NCI-H2171 treated with DMSO at 0.1 percent for 48 hours (cell line): ENCODE measurements at places on chromosomes 7 and 10.

DNA sequence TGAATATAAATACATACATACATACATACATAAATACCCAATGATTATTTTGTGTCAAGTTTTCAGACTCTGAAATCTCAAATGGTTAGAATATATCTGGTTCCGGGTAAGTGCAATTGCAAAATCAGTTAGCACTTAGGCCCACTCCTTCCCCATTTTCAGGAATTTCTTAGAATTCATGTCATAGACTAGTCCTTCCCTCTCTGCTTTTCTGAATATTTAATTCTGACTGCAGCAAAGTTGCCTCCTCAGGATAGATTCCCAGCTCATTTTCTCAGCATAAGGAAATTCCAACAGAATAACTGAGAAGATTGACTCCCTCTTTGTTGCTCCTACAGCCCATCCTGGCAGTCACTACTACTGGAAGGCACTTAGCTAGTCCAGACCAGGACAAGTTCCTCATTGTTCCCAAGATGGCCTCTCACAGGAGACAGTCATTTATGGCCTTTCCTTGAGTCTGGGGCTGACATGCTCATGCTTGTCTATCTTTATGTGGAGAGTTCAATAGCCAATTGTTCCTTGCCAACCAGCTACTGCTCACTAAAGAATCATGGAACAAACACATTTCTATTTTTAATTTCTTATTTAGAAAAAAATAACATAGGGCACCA is 142.9 kb upstream of the ITGB1 start:
- DNase-seq, result no peak

- no peak for DNase-seq
Measured at GRCh38 chr10:71078454-71079145, 133.8 kb upstream of the UNC5B start.

GRCh38 chr10:30935078-30935477 is 96.6 kb downstream of the ZNF438 start:
- DNase-seq, result peak; percentile 6

- DNase-seq, result no peak
Measured at GRCh38 chr10:44581996-44582395, 197.1 kb upstream of the CXCL12 start.

DNA sequence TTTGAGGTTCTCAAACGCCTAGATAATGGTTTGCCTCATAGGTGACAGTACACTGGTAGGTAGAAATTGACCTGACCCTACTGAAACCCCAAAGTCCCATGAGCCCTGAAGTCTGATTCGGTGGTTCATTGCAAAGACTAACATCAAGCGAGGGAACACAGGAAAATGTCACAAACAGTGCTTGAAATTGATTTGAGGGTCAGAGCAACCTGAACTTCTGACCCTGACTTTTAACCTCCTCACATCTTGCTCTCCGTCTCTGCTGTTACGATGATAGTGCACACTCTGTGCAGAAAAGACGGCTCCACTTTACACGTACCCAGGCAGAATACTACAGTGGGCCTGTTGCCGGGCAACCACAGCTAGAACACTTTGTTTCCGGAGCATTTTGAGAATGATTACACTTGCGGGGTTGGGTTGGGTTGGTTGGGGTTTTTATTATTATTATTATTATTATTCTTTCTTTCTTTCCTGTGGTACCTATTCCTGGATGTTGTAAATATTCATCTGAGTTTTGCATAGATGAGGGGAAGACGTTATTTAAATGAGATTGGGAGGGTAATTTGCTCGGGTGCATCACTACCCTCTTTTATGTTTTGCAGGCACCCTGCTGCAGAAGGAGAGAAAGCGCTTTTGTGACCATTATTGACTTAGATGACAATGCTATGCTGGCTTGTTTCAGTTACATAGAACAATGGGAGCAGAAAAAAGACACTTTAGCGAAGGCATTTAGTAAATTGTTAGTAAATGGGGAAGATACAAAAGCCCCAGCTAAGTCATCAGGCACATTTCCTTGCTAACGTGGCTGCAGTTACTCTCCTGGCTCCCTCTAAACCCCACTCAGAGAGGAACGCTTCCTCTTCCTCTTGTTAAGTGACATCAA is 438.1 kb upstream of the NRP1 start:
- DNase-seq, result no peak

DNA sequence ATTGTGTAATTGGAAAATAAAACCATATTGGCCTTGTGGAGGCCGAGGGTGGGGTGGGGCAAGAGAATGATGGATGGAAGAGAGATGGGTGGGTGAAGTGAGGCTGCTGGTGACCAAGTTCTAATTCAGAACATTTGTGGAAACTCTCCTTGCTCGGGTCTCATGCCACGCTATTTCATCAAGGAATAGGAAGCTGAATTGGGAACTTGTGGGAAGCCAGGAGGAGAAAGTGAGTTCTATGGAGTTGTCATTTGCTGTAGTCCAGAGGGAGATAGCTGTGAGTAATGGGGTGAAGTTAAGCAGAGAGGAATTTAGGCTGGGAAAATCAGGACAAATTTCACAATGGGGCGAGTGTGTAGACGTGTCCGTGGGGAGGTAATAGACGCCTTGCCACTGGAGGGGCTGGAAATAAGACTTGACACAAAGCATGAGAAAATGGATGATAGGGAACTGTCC is 339.2 kb downstream of the LRMDA start:
- DNase-seq, result no peak

DNA sequence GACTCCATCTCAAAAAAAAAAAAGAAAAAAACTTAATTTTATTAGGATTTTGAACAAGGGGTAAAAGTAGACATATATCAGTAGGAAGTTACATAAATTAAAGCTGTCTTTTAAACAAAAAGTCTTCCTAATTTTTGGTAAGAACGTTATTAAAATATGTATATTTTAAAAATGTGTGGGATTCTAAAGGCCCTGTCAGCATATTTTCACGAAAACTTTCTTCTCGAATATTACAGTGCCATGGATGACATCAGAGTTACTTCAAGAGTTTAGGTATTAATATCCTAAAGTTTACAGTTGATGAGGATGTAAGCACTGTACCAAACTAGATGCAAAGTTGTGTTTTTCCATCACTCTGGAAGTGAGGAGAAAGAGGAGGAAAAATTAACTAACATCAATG is 820.8 kb downstream of the PCDH15 start:
- no peak for DNase-seq

DNA sequence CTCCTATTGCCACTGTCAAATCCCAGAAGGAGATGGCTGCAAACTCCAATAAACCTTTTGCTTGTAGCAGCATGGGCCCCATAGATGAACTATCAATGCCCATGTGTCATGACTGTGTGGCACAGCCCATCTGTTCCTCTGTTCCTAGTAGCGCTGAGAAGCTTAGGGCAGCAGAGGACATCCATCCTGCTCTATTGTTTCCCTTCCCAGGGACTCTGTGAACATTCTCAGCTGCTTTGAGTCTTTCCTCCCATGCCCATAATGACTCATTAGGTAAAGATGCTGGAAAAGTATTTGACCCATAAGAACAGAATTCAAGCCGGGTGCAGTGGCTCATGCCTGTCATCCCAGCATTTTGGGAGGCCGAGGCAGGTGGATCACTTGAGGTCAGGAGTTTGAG is 28.3 kb downstream of the STMP1 start:
- DNase-seq, result no peak

DNA sequence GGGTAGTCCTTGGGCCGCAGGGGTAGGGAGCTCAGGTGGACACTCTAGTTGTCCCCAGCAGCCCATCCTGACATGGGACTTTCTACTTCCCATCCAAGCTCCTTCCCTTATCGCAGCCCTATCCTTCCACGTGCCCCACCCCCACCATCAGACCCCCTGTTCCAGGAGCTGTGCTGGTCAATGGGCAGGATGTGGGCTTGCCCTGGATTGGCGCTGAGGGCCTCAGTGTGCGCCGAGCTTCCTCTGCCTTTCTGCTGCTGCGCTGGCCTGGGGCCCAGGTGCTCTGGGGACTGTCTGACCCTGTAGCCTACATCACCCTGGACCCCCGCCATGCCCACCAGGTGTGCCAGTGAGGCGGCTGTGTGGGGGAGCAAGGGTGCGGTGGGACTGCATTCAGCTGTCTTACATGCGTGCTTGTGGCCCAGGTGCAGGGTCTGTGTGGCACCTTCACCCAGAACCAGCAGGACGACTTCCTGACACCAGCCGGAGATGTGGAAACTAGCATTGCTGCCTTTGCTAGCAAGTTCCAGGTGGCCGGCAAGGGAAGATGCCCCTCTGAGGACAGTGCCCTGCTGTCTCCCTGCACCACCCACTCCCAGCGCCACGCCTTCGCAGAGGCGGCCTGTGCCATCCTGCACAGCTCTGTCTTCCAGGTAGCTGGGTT is 9.4 kb upstream of the ZNF467 start:
- DNase-seq, result no peak

DNA sequence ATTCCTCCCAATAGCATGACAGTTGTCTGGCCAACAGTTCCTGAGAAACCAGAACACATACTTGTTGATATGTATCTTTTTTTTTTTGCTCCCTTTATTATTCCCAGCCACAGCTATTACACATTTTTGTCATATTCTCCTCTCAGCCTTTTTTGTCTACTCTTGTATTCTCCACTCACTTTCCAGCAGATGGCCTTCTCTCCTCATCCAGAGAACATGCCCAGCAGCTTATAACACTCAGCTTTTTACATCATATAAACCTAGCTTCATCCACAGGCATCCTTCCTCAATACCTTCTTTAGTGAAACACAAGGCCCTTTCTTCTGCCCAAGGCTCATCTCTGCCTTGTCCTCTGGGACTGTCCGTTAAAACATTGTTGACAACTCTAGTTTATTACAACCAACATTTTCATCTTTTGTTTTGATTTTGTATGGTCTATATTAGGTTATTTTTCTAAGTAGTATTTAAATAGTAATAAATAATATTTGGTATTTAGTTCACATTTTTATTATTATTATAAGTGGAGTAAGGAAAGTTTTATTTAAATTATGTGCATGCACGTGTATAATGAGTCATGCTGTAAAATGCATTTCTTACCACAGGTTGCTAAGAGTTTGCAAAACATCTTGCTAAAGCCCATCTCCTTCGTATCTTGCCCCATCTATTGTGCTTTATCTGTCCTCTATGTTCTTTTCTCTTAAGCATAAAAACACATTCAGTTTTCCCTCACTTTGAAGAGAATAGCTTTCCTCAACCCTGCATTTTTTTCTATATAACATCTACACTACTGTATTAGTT is 101.5 kb downstream of the ORC5 start:
- DNase-seq, result peak; percentile 35

- DNase-seq, result no peak
Measured at GRCh38 chr10:34575882-34576281, 239.2 kb downstream of the PARD3 start.

- DNase-seq, result no peak
Measured at GRCh38 chr7:143176128-143176527, 7.1 kb upstream of the TAS2R39 start.

DNA sequence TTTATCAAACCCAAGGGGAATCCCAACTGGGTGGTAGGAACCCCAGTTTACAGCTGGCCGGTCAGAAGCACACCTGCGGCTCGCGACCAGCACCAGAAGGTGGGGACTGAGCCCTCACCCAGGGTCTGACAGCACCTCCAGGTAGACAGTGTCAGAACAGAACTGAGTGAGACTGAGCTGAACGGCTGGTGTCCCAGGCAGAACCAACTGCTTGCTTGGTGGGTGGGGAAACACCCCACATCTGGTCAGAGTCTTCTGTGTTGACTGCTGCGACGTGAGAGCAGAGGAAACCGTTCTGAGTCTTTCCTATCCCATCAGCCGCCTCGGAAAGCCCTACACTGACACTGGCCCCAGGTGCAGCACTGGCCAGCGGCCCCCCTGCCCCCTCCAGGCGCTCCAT is 160.7 kb downstream of the MAD1L1 start:
- no peak for DNase-seq

GRCh38 chr7:149854611-149855360 is 16.6 kb downstream of the ZNF862 start:
- DNase-seq, result peak; percentile 96

DNA sequence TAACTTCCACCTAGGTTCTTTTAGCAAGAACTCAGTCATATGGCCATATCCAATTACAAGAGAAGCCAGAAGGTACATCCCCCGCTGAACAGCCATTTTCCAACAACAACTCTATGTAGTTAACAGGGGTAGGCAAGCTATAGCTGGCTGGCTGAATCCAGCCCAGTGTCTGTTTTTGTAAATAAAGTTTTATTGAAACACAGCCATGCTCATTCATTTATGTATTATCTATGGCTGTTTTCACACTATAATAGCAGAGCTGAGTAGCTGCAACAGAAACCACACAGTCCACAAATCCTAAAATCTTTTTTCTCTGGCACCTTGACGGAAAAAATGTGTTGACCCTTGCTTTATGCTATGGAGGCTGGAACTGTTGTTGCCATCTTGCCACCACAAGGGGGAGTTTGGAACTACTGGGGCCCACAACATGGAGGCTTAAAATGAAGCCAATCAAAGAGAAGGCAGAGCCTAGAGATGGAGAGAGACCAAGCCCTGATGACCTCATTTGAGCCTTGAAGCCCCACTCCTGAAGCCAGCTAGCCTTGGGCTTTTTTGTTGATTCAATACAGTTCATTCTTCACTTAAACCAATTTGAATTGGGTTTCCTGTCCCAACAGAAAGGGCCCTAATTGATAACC is 33.3 kb upstream of the XPNPEP1 start:
- DNase-seq, result peak; percentile 16

DNA sequence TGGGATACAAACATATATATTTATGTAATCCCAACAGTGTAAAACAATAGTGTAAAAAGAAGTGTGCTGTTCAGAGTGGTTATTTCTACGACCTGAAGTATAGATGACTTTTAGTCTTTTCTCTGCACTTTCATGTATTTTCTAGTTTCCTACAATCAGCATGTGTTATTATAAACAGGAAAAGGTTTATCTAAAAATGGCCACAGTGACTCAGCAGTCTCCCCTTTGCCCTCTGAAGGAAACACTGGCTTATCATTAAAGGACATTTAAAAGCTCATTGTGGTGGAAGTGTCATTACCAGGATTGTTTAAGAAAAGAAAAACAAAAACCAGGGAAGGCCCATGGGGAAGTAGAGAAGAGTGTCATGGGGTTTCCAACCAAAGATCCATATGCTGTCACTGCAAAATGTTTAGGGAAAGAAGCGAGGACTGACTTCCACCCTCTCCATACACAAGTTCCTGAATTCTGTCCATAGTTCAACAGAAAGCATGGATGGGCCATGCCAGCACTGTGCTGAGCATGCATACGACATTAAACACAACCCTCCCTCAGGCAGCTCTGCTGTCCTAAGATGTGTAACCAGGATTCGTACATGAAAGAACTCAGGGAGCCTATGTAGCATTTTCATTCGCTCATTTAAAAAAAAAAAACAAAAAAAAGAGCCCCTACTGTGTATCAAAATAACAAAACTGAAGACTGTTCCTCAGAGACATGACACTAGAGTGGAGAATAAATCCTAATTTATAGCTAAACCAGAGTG is 10.2 kb downstream of the CYREN start:
- no peak for DNase-seq
